Thyroid gland (tissue), 4 donors: ENCODE measurements at places on chromosomes 3 and 15. TPM values are rescaled to one million over a fixed set of nuclear protein-coding genes. Genes with fewer than 3 reads are reported as not detected.

IL5RA gene
- total RNA-seq: not detected

USP4 gene
- total RNA-seq: 28.8 TPM

GRCh38 chr3:135192929-135193328 lies 397.9 kb downstream of the EPHB1 start:
- DNase-seq: no peak

- DNase-seq: no peak
Measured at GRCh38 chr3:179560791-179561190, 1.9 kb upstream of the ACTL6A start.
